Stimulated activated CD4-positive, alpha-beta T cell treated with anti-CD3 and anti-CD28 coated beads, Interleukin-12 subunit alpha, Interleukin-12 subunit beta, amount 100 ng/mL, for 24 hours (primary cell): ENCODE measurements at places on chromosomes 4 and X.

DNA sequence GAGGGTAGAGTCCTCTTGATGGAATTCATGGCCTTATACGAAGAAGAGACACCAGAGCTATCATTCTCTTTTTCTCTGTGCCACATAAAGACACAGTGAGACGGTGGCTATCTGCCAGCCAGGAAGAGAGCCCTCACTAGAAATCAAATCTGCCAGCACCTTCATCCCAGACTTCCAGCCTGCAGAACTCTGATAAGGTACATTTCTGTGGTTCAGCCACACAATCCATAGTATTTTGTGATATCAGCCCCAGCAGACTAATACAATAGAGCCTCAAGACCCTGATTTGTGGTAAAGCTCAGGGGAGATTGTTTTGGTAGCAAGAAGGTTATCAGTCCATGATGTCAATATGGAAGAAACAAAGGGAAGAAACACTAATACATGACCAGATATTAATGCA, 1213.2 kb downstream of the NLGN4X start:
- DNase-seq: no peak

- no peak for DNase-seq
Observed at GRCh38 chr4:158481811-158482210, 39.9 kb upstream of the RXFP1 start.

GRCh38 chr4:123784626-123785025, 388.0 kb downstream of the SPRY1 start:
- DNase-seq: no peak

DNA sequence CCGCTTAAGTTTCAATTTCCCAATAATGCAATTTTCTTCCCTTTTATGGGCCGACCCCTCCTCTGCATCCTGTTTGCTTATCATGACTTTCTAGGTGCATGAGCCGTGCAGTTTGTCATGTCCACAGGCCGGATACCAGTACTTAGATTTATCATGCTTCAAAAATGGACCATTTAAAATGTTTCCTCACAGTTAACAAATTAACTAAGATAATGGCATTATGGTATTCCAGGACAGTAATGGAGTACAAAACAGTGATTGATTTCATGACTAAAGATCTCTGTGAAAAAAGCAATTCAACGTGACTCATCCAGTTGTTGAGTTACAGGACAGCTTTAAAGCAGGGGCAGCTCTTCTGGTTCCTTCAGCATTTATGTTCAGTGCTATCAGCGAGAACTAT, 23.0 kb downstream of the SNX25 start:
- DNase-seq: no peak

DNA sequence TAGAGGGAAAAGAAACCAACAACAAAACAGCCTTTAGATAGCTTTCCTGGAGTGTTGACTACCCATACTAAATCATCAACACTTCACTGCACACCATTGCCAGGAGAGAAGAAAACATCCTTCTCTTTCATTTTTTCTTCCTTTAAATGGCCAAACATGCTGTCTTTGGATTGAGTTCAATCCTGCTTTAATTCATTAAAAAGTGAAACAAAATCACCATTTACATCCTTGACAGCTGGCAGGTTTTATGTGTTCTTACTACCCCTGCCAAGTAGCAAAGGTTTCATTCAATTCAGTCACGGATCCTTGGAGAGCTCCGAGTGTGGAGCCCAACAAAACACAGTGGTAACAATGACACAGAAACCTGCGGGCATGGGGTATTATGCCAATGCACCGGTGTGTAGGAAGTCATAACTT, 568.3 kb downstream of the ANKRD50 start:
- DNase-seq: no peak

DNA sequence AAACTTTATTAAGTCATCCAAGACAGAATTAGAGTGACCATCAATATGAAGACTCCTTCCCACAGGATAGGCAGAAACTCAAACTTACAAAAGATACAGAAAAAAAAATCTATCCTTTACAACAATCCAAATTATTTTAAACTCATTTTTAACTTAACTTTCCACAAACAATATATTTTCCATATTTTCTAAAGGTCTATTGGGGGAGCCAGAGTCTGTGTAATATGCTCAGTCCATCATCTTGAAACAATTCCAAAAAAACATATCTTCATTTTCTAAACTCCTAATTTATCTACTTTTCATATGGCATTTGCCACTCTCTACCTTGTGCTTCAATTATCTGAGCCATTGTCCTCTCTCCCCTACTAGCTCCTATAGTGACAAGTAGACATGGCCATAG, 378.1 kb downstream of the PDGFC start:
- DNase-seq: no peak

- no peak for DNase-seq
Observed at GRCh38 chrX:17412692-17413091, 37.7 kb downstream of the NHS start.

- no peak for DNase-seq
Observed at GRCh38 chr4:1488831-1489638, 82.8 kb upstream of the NKX1-1 start.

GRCh38 chr4:6441202-6441582, 31.2 kb downstream of the PPP2R2C start:
- no peak for DNase-seq

DNA sequence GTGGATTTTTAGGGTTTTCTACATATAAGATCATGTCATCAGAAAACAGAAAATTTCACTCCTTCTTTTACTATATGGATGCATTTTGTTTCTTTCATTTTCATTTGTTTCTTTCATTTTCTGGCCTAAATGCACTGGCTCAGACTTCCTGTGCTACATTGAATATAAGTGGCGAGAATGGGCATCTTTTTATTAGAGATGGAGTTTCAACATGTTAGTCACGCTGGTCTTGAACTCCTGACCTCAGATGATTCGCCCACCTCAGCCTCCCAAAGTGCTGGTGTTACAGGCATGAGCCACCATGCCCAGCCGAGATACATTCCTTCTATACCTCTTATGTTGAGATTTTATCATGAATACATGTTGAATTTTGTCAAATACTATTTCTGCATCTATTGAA, 61.8 kb downstream of the BRWD3 start:
- no peak for DNase-seq

- DNase-seq: no peak
Observed at GRCh38 chrX:17597836-17598439, 139.4 kb upstream of the SCML1 start.

- no peak for DNase-seq
Observed at GRCh38 chr4:105306820-105307219, 160.1 kb downstream of the TET2 start.

GRCh38 chr4:81030061-81030980, at the start of gene BMP3:
TSS of gene BMP3 (plus strand) at chr4:81030708. CDS start at chr4:81031285, 577 bp downstream.
- DNase-seq: no peak
